ENCODE measurements at places on chromosomes 2 and 18.

DNA sequence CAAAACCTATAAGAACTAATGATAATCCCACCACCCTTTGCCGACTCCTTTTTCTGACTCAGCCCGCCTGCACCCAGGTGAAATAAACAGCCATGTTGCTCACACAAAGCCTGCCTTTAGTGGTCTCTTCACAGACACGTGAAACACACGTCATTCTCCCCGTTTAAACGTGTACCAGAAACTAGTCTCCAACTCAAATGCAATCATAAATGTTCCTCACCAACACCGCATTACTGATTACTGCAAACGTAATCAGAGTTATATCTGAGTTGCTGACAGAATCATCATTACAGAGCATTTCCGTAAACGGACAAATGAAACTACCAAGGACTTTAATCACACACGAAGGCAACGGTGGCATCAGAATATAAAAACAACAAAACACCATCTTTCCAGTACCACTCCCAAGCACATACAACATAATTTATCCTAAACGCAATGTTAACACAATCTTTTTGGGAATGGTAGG, 1.9 kb downstream of the CLK1 start:
- peak; percentile 50 for DNase-seq

- peak; percentile 58 for DNase-seq
Measured at GRCh38 chr2:239910851-239911640, 114.1 kb downstream of the NDUFA10 start.

GRCh38 chr2:152626911-152627339, 90.3 kb downstream of the PRPF40A start:
- DNase-seq: no peak

- DNase-seq: no peak
Measured at GRCh38 chr2:121236101-121236640, 48.8 kb downstream of the TFCP2L1 start.

DNA sequence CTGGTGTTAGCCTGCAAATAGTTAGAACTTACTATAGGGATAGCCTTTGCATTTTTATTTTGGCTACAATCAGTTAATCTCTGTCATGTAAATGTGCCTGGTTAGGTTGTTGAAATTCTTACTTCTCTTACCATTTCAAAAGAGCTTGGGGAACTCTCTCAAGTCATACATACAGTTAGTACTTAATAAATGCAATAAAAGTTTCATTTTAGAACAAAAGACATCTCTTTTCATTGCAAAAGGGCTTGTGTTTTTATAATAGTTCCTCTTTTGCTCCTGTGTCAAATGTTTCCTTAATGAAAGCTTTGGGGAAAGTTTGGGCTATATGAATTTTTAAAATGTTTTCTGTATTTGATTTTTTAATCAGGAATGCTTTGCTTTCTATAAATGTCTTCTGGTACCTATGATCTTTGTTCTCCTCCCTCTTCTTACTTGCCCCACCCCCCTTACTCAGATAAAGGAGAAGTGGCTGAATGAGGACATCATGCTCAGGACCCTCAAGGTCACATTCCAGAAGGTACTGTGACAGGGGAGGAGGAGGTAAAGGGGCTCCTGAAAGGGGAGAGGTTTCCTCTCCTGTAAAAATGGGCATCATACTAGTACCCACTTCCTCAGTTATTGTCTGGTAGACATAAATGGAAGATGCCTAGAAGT, 13.6 kb downstream of the PTPN18 start:
- DNase-seq: no peak

- no peak for DNase-seq
Measured at GRCh38 chr2:174777347-174778084, 13.2 kb upstream of the CHRNA1 start.

DNA sequence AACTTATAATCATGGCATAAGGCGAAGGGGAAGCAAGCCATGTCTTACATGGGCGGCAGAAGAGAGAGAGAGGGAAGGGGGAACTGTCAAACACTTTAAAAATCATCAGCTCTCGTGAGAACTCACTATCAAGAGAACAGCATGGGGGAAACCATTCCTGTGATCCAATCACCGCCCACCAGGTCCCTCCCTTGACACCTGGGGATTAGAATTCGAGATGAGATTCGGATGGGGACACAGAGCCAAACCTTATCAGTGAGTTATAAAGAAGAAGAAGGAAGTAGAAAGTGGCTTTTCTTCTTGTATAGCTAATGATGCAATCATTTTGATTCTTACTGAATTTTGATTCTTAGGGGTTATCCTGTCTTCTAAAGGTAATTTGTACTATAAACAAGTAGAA, 51.4 kb downstream of the SMCHD1 start:
- no peak for DNase-seq

GRCh38 chr2:27889774-27890145, 427 bp downstream of the RBKS start:
- peak; percentile 28 for DNase-seq

- peak; percentile 53 for DNase-seq
Measured at GRCh38 chr2:152925547-152926448, 207.4 kb downstream of the ARL6IP6 start.

DNA sequence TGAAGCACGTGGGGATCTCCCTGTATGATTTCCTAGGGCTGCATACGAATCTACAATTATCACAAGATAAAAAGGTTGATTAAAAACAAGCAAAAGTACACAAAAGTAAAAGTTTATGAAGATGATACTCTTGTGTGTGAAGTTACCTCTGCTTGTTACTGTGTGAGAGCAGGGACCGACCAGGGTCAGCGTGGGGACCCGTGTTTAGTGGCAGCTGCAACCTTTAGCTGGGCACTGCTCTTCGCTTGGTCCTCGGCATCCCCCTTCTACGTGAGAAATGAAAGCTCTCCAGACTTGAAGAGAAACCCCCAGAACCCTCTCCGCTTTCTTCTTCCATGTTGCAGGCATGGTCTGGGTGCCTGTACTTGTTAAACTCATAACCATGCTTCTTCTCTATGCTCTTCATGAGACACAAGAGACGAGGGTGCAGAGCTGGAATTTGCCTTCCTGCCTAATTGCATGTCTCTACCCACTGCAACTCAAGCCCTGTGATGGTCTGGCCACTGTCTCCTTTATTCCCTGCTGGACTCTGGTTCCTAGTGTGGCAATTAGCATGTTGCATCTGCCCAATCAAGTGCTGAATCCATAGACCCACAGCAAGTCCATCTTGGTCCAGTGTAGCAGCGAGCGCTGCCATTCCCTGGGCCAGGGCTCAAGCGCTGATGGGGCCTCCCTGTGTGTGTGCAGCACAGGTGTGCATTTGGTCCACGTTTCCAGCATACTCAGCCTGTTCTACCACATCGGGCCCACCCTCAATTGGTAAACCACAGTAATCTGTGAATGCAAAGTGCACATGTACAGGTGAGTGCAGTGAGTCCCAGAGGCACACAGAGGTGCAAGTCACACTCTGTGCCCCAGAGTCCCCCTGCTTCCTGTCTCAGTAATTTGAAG, 88.5 kb downstream of the TWIST2 start:
- DNase-seq: no peak

DNA sequence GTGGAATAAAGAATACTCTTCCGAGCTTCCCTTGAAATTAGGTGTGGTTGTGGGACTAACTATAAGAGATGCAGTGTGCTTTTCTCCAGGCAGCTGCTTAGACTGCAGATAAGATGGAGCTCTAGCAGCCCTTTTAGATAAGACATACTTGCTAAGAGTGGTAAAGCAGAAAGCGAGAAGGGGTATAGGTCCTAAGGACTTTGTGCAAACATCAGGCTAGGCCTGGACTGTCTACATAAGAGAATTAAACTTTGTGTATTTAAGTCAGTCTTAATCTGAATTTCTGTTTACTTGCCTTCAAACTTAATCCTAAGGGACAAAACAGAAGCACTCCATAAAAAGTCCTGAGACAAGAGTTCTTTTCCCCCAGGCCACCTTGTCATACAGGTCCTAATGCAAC, 218.9 kb downstream of the RAB3GAP1 start:
- DNase-seq: no peak

- no peak for DNase-seq
Measured at GRCh38 chr2:229438430-229439159, 167.5 kb upstream of the PID1 start.

DNA sequence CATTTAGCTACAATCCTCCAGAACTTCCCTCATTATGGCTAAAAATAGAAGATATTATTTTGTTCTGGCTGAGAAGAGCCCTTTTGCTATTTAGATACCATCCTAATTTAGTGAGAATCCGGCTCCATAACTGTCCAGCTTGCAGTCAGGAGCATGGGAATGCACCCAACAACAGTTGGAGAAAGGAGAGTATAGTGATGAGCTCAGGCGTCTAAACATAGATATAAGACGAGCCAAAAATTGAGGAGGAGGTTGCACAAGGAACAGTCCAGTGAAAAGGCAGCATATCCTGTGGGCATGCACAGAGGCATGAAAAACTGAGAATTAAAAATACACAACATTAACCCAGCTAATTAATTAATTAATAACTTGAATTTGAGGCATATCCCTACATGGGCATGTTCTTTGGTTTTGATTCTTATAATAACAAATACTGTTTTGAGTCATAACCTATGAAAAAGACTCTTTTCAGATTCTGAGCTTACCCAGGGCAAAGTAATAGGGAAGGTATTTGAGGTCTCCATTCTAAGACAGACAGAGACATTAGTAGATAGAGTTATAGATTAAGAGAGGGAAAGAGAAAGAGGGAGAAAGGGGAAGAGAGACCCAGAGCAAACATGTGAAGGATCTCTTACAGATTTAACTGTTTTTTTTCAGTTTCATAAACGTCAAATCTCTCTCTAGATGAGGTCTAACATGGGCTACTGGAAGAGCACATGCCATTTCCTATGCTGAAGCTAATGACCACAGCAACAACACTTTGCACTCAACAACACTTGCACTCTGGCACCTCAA, 311.2 kb downstream of the OSR1 start:
- no peak for DNase-seq

DNA sequence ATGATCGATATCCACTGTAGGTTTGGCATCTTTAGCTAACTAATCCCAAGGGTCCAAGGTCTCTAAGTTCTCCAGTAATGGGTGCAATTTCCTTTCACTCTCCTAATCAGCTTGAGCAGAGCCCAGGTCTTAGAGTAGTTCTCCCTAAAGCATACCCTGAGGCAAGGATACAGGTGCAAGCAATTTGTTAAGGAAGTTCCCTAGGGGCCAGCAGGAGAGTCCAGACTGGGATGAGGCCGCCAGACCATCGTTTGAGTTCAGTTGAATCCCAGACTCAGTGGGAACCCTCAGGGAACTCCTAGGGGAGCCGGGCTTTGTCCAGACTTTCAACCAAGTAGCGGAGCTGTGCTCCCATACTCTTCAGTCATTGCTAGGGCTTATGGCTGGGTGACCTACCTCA, 835.4 kb upstream of the CDH2 start:
- DNase-seq: no peak

Measured in femur (tissue), 1 donor.